Stimulated activated CD8-positive, alpha-beta memory T cell treated with anti-CD3 and anti-CD28 coated beads, Interleukin-2, amount 100 ng/mL, for 1 hour (primary cell): ENCODE measurements at places on chromosomes 2 and 18.

DNA sequence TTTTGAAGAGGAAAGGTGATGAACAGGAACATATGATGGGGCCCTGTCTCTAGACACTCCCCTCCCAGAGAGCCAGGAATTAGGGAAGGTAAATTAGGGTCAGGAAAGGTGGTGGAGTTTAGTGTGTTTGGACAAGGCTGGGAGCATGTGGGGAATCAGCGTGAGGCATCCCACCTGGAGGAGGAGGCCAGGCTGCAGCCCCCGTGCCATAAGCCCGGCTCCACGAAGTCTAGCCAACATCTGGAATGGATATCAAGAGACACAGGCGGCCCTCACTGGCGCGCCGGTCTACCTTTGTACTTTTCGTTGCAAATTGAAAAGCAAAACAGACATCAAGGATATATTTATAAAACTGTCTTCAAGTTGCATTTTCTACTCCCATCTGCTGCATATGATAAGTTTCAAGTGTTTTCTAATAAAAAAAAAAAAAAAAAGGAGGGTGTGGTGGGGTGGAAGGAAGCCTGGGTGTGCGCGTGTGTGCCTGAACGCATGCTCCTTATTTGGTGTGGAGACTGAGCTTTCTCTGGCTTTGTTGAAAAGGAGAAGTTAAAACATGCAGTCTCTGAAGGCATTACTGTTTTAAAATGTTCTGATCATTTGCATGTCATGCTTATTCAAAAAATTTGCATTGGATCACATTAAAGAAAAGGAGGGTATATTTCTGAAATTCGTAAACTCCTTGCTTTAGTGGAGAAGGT, 546.7 kb upstream of the ID2 start:
- no peak for DNase-seq

GRCh38 chr2:40178971-40179370, 272.9 kb downstream of the SLC8A1 start:
- DNase-seq, result no peak

- DNase-seq, result no peak
These were observed 13.0 kb downstream of the IL18R1 start for GRCh38 chr2:102368461-102369109.

DNA sequence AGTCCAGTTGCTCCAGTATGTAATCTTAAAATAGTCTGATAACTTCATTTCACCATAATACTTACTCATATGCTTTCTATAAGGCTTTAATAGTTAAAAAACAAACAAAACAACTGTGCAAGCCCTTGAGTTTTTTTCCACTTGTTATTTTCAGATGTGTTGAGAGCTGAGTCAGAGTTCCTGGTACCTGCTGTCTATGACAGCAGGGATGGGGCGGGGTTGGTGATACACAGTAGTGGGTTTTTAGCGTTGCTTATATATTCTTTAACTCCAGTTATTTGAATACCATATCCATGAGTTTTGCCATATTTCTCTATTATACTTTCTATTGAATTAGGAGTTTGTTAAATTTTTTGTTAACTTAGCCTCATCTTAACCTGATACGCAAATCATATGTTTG, 5.0 kb downstream of the NAPG start:
- no peak for DNase-seq

DNA sequence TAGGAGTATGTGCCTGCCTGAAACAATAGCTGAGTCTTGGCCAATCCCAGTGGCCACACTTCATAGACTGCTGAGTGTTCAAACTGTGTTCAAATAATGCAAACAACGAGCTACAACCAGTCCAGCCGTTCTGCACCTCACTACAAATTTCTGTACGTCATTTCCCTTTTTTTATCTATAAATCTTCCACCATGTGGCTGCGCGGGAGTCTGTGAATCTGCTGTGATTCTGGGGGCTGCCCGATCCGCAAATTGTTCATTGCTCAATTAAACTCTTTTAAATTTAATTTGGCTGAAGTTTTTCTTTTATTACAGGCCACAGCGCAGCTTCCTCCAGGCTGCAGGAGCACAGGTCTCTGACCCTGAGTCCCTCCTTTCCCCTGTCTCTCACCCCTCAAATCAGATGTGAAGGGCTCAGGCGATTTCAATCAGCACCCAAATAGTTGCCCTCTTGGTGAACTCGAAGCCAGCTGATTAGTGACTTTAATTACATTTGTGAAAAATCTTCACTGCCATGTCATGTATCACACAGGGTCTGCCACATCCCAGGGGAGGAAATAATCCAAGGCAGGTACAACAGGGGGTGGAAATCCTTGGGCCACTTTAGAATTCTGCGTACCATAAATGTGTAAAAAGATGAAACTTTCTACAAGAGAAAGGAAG, 145.6 kb downstream of the NDUFA10 start:
- no peak for DNase-seq
